Dermis lymphatic vessel endothelial cell (primary cell): ENCODE measurements at places on chromosomes 1 and 21. TPM values are rescaled to one million over a fixed set of nuclear protein-coding genes. Genes with fewer than 3 reads are reported as not detected.

GJA8 gene
- not detected in 2 replicates for total RNA-seq

WDR64 gene
- under 0.01 TPM in 1 of 2 replicates, not detected in the other for total RNA-seq

FCRL1 gene
- total RNA-seq = not detected in 2 replicates

CD84 gene
- not detected in 2 replicates for total RNA-seq

HENMT1 gene
- total RNA-seq = 2.1 and 2.6 TPM in 2 replicates

ZBTB37 gene
- total RNA-seq = 4.9 and 5.2 TPM in 2 replicates

ITGB3BP gene
- 12.7 and 16.1 TPM in 2 replicates for total RNA-seq

NFIA gene
- 16.6 and 28.6 TPM in 2 replicates for total RNA-seq

SPAG17 gene
- not detected in 2 replicates for total RNA-seq

CCDC185 gene
- total RNA-seq = not detected in 2 replicates

ARHGEF11 gene
- total RNA-seq = 19.6 and 26.1 TPM in 2 replicates

TSPEAR gene
- total RNA-seq = 0.26 and 0.54 TPM in 2 replicates

SMIM1 gene
- total RNA-seq = 0.17 and 0.43 TPM in 2 replicates

HSPA6 gene
- total RNA-seq = 0.22 and 0.60 TPM in 2 replicates

BNIPL gene
- under 0.01 and 0.09 TPM in 2 replicates for total RNA-seq

SPRR5 gene
- not detected in 2 replicates for total RNA-seq

PLA2G2C gene
- total RNA-seq = not detected in 2 replicates

KCNN3 gene
- total RNA-seq = 0.87 and 1.3 TPM in 2 replicates

RAB13 gene
- total RNA-seq = 71.4 and 84.1 TPM in 2 replicates

CFHR1 gene
- not detected in 2 replicates for total RNA-seq

GPR3 gene
- 0.09 and 0.22 TPM in 2 replicates for total RNA-seq

RNF186 gene
- total RNA-seq = not detected in 2 replicates

AIRE gene
- not detected in 2 replicates for total RNA-seq

LCE2B gene
- not detected in 2 replicates for total RNA-seq

NES gene
- 22.0 and 36.2 TPM in 2 replicates for total RNA-seq

SERPINC1 gene
- 0.22 TPM in 1 of 2 replicates, not detected in the other for total RNA-seq

SPRR1A gene
- total RNA-seq = not detected in 2 replicates

SMIM11 gene
- total RNA-seq = 1.2 and 3.7 TPM in 2 replicates

PALMD gene
- total RNA-seq = 8.0 and 15.1 TPM in 2 replicates

MAP3K6 gene
- total RNA-seq = 1.8 and 2.3 TPM in 2 replicates

EDN2 gene
- total RNA-seq = not detected in 2 replicates

KRTAP21-3 gene
- not detected in 2 replicates for total RNA-seq

PGLYRP4 gene
- not detected in 2 replicates for total RNA-seq

FCRL2 gene
- not detected in 2 replicates for total RNA-seq

S100PBP gene
- 15.6 and 18.3 TPM in 2 replicates for total RNA-seq

SDC3 gene
- total RNA-seq = 43.4 and 47.8 TPM in 2 replicates

LIN28A gene
- total RNA-seq = not detected in 2 replicates

MYBPHL gene
- total RNA-seq = not detected in 2 replicates

OR2M3 gene
- not detected in 2 replicates for total RNA-seq

PGBD2 gene
- total RNA-seq = 7.5 and 10.7 TPM in 2 replicates

ALX3 gene
- total RNA-seq = not detected in 2 replicates

OR10J1 gene
- not detected in 2 replicates for total RNA-seq

DMRTA2 gene
- total RNA-seq = under 0.01 TPM in 1 of 2 replicates, not detected in the other

ADORA1 gene
- not detected in 2 replicates for total RNA-seq

ANKRD34A gene
- total RNA-seq = under 0.01 TPM in 2 replicates

CLIC4 gene
- total RNA-seq = 133 and 142 TPM in 2 replicates

CRTC2 gene
- 3.2 and 3.3 TPM in 2 replicates for total RNA-seq

DPH5 gene
- total RNA-seq = 16.8 and 28.6 TPM in 2 replicates

CD244 gene
- total RNA-seq = not detected in 2 replicates
